ENCODE measurements at places on chromosomes 7 and 10.

- DNase-seq: no peak
Measured at GRCh38 chr10:93074147-93074596, 479 bp downstream of the CYP26A1 start.

GRCh38 chr10:46028584-46029460, 1.6 kb downstream of the NCOA4 start:
- DNase-seq: peak; percentile 22

GRCh38 chr7:12754179-12754578, 66.7 kb downstream of the ARL4A start:
- DNase-seq: no peak

GRCh38 chr10:126599949-126600682, 70.4 kb downstream of the C10orf90 start:
- DNase-seq: no peak

GRCh38 chr7:680411-681127, 45.9 kb upstream of the DNAAF5 start:
- no peak for DNase-seq

- no peak for DNase-seq
Measured at GRCh38 chr10:32163071-32163761, 107.0 kb upstream of the KIF5B start.

DNA sequence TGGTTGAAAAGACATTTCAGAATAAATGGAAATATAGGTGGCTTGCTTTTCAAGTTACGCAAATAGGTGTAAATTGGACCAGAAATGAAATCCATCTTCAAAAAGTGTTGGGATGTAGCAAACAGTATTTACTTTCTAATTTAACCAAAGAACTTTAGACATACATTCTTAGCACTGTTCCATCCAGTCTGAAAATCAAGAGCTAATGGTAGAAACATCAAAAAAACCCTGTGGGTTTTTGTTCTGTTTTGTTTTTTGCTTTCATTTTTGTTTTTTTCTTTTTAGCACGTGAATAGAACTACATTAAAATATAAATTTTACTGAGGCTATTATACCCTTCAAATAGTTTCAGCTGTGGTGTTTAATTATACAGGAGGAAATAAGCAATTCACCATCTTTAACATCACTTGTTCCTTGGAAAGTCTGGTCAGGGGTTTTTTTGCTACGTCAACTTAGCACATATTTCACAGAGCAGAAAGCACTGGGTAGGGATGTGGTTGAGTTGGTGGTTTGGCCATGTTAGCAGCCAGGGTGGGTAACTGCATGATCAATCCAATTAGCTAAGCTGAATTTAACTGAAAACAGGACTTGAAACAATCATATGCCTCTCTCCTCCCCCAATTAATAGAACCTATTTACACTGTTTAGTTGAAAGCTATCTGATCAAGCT, 275.4 kb upstream of the PFKP start:
- DNase-seq: peak; percentile 40

DNA sequence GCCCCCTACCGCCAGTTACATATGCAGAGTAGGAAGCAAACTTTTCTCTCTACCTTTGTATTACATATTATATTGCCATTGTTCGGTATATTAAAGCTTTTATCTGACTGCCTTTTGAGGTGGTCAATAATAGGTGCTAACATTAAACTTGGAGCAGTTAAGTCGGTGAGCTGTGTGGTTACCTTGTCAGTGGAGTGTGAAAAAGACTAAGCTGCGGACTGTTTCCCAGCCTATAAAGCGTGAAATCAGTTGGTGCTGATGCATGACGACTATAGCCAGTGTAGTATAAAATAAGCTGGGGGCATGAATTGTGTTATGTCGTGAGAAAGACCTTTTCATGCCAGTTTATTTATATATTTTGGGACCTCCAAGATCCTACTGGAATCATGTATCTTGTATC, 33.7 kb downstream of the R3HCC1L start:
- no peak for DNase-seq

- DNase-seq: peak; percentile 57
Measured at GRCh38 chr7:118195837-118196474, 12.0 kb downstream of the LSM8 start.

DNA sequence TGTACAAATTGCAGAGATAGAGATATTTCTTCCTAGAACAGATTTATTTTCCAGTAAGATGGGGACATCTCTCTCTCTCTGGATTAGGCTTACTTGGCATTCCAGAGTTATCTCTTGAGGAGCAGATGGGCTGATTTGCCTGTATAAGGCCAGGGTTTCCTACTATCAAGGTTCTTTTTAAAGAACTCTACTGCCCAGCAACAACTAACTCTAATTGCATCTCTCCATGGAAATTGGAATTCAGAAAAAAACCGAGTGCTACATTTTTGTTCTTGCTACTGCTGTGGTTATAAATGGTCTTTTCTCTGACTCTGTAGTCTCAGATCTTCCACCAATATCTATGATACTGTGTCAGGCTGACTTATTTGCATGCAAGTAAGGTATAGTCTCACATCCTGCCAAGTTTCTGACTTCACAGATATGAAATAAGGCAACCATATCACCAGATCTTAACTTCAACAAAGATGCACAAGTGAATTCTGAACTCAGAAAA, 161.1 kb downstream of the CRPPA start:
- DNase-seq: no peak

- DNase-seq: no peak
Measured at GRCh38 chr7:105480931-105481330, 41.1 kb downstream of the PUS7 start.

DNA sequence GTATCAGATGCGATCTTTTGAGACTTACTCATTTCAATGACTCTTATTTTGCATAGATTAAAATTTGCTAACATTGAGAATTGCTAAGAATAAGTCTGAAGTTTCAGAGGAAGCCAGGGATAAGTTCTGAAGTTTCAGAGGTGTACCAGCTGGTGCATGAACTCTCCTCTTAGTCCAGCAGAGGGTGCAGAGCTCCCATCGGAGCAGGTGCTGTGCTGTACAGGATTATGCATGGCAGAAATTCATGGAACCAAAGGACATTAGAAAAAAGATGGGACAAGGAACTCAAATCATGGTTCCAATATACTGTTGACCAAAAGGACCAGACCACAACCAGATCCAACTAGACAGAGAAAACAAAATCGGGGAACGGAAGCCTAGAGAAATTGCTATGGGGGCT, 41.9 kb downstream of the MGAM2 start:
- DNase-seq: no peak

- no peak for DNase-seq
Measured at GRCh38 chr10:88457660-88458059, 125.5 kb downstream of the RNLS start.

GRCh38 chr7:19677180-19677579, 31.7 kb downstream of the POLR1F start:
- DNase-seq: no peak

GRCh38 chr10:86127274-86127819, 239.2 kb downstream of the GRID1 start:
- DNase-seq: no peak

DNA sequence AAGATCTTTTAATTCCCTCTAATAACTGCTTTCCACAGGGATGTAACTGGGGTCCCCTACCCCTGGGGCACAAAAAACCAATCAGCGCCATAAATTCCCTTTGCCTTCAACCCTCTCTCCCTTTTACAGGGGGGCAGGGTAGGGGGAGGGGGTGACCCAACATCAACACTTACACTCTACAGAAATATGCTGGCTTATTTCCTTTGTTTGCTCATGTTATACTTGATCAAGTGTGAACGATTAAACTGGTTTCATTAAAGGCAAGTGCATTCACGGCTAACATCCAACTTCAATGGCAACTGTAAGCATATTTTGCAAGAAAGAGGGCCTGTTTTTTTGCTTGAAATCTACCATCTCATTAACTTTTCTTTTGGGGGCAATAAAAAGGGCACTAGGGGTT, 2.9 kb downstream of the CTBP2 start:
- DNase-seq: no peak

DNA sequence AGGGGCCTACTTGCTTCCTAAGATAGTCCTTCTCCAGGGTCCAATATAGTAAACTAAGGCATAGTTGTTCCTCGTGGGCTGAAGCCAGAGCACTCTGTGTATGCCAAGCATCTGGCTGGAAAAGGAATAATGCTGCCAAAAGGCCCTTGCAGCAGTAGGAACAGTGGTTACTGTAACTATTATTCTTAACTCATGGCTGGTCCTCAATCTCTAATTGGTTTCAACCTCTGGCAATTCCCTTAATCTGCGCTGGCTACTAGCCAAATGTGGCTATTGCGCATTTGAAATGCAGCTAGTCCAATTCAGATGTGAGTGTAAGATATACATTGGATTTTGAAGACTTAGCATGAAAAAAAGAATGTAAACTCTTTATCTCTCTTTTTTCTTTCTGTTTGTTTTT, 27.8 kb upstream of the LBX1 start:
- DNase-seq: no peak

DNA sequence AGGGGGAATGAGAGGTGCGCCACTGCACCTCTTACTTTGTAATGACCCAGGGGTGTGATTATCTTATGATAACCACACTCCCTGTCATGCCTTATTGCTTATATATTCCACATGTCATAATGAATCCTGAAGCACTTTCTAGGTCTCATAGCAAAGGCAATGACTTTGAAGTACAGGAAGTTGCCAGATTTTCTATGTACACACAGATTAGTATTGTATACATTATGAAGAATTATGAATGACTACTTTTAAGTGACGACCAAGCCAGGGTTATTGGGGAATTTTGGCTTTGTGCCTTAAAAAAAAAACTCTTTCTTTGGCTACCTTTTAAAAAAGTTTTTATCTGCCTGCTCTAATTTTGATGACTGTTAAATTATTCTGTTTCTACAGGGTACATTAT, 269.6 kb downstream of the MDFIC start:
- DNase-seq: no peak

DNA sequence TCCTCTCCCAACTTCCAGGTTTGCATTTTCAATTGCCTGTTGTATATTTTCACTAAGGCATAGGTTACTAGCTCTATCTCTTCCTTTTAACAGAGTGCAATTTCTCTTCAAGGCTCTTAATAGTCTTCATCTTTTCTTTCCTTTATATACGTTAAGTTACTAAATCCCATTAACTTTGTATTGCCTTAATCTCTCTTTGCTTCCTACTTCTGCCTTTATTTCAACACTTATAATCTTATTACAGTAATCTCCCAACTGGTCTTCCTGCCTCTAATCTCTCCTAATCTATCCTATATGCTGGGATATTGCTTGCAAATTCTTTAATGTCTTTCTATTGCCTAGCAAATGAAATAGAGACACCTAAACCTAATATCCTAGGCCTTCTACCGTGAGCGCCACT, 26.1 kb downstream of the ST7 start:
- no peak for DNase-seq

DNA sequence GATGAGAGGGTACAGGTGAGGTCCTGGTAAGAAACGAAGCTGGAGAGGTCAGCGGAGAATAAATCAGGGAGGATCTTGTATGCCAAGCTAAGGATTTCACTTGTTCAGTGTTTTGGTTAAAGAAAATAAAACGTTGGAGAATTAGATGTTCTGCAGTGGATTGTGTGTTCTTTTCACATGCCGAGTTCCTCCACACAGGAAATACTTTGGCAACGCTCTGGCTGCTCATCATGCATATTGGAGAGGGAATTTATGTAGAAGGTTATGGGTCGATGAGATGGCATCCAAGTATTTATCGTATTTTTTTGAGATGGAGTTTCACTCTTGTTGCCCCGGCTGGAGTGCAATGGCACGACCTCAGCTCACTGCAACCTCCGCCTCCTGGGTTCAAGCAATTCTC, 11.0 kb downstream of the RPS24 start:
- DNase-seq: no peak

DNA sequence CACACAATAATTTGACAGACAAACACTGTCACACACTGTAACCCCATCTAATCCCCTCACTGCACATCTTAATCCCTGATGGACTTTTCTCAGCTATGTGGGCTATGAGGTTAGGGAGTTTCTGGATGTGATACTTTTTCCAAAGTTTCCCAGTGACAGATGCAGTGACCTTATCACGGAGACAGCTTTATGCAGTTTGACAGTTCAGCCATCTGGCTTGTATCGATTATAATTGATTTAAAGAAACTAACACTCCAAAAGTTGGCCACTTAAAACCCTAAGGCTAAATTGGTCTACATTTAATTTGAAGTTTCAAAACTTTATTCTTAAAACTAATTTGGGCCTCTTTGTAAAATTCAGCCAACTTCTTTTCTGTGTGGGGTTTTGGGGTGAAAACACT, 196.7 kb downstream of the SDK1 start:
- no peak for DNase-seq

DNA sequence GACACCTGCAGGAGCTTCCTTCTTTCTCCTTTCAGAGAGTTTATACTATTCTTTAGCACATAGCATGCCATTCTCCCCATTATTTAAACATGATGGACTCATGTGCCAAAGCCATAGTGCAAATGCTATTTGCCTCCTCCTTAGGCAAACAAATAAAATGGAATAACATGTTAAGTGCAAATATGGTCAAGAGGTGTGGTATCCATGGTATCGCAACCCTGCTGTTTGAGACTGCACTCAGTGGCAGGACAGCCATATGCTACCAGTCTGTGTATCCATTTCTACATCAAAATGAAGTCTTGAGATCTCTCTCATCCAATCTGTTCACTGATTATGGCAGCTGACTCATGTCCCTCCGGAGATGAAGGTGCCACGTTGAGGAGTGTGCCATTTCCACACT, 22.8 kb downstream of the HEPACAM2 start:
- no peak for DNase-seq

GRCh38 chr10:119750391-119751230, 24.8 kb downstream of the INPP5F start:
- DNase-seq: peak; percentile 59

DNA sequence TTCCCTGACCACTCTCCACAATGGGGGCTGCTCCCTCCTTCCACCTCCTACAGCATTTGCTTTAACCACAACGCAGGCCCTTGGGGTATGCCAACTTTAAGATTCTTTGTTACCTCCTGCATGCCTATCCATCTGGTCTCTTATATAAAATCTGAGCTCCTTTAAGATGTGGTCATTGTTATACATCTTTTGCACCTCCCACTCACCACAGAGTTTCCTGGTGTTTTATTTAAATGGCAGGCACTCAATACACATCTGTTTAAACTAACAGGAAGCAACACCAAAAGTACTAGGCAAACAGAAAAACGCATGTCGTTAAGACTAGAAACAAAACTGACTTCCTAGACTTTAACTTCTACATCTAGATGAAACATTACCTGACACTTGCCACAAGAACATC, 36.3 kb downstream of the SLC25A13 start:
- DNase-seq: peak; percentile 18

All from activated T-cell treated with anti-CD3 and anti-CD28 coated beads, Interleukin-2, amount 50 U/mL, for 72 hours (primary cell).